ENCODE measurements at places on chromosomes 7 and 10.
A peak's percentile ranks its signal among the peaks of the same experiment; 100 is the strongest.

- no peak for DNase-seq
Observed at GRCh38 chr10:109880886-109881768, 42.2 kb downstream of the XPNPEP1 start.

GRCh38 chr10:5557799-5558771, 33.3 kb downstream of the CALML3 start:
- no peak for DNase-seq

GRCh38 chr10:78411716-78412115, 378.1 kb downstream of the RPS24 start:
- DNase-seq, result no peak

GRCh38 chr7:155183655-155184054, 113.5 kb downstream of the HTR5A start:
- no peak for DNase-seq

- DNase-seq, result no peak
Observed at GRCh38 chr7:26779978-26780595, 84.3 kb downstream of the SKAP2 start.

DNA sequence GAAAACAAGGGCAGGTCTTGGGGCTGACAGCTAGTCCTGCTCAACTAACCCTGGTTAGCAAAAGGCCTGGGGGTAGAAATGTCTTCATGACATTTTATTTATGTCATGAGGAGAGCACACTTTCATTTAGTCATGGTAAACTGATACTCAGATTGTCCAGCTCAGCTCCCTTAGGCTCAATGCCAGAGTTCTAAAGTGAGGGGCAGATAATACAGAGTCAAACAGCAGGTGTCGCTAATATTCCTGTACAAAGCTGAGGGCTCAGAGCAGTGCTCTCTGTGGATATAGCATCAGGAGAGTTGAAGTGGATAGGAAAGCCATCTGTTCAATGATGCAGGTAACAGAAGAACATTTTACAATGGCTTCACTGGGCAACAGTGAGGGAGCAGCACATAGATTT, 26.8 kb upstream of the CALCR start:
- DNase-seq, result no peak

DNA sequence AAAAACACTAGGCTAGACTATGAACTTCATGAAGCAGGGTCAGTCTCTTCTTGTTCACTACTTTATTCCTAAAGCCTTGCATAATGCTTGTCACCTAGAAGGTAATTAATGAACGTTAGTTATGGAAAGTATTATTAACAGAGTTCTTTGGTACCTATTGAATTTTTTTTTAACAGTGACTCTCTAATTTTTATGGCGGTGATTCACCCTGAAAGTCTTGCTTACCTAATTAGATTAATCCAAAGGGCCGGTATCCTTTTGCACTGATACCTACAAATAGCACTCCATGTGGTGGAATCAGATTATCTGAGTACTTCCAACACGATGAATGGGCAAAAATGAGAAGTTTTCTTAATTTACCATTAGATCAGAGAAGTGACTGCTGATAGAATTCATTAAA, 31.7 kb downstream of the STAM start:
- peak; percentile 46 for DNase-seq

DNA sequence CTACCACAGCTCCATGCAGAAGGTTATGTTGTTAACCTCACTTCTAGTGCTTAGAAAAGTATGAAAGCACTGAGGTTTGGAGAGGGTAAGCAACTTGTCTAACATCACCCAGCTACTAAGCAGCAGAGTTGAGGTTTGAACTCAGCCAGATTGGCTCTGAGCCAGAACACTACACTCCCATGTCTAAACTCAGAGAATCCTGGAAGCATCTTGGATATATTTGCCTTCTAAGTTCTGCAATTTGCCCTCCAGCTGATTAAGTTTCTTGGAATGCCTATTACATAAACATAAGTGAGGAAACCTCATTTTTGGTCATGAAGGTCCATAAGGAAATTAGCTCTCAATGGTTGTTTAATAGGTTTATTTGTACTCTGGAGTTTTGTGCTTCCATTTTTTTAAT, 78.1 kb upstream of the PHYHIPL start:
- DNase-seq, result no peak

- DNase-seq, result peak; percentile 55
Observed at GRCh38 chr10:124744102-124745050, at the start of gene FAM53B. Gene FAM53B (minus strand): TSS chr10:124744378. CDS start chr10:124706713, 37,665 bp downstream.

DNA sequence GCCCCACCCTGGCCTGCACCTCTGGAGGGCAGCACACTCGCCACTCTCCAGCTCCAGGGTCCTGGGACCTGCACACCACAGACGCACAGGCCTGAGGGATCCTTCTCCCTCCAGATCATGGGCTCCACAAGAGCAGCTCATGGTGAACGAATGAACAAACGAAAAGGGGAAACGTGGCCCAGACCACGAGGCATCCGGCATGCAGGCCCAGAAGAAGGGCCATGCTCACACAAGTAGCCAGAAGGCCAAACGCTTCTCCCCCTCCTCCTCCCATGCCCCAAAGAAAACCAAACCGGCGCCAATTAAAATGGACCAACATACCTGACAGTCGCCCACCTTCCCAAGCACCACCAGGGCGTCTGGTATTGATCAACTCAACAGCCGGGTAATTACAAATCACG, 30.4 kb downstream of the MAD1L1 start:
- no peak for DNase-seq

DNA sequence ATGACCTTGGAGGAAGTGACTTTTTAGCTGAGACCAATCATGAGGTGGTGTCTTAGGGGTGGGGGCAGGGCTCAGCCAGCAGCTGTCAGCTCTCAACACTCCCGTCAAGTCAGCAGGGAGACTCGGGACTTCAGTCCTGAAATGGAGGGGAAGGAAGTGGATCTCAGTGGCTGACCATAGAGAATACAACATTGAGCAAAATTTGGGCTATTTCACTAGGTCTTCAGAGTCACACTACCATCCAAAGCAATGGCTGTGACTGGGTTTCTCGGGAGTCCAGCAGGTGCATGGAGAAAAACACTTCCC, 16.8 kb upstream of the GIMAP6 start:
- DNase-seq, result no peak

GRCh38 chr10:124058346-124059003, 34.9 kb downstream of the CHST15 start:
- DNase-seq, result no peak

GRCh38 chr7:135706858-135707569, 21.0 kb downstream of the SLC13A4 start:
- DNase-seq, result no peak

DNA sequence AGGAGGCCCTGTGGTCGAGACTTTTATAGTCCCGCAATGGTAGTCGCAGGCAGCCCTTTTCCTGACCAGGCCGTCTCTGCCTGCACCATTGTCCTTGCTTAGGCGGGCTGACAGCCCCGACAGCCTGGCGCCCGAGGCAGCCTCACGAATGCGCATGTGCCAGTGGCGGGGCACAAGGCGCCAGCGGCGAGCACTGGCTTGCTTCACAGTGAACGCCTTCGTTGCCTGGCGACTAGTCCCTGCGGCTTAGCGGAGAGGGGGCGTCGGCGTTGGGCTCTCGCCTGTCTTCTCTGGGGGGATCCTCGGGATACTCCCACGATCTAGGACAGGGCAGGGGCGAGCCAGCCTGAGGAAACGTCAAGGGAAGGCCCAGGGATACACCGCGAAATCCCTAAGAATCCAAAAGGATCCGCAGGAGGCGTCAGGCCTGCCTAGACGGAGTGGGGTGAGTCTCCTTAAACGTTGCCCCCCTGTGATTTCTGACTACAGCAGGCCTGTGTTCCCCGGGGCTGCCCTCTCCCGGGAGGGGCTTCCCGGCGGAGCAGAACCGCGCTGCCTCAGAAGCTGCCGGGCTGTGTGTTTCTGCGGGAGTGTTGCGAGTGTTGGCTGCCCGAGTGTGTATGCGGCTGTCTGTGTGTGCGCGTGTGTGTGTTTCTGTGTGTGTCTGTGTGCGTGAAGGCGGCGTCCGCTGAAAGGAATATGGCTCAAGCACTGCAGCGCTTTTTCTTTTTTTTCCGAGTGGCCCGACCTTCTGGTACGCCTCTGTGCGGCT, 20.5 kb upstream of the ZNF273 start:
- no peak for DNase-seq

DNA sequence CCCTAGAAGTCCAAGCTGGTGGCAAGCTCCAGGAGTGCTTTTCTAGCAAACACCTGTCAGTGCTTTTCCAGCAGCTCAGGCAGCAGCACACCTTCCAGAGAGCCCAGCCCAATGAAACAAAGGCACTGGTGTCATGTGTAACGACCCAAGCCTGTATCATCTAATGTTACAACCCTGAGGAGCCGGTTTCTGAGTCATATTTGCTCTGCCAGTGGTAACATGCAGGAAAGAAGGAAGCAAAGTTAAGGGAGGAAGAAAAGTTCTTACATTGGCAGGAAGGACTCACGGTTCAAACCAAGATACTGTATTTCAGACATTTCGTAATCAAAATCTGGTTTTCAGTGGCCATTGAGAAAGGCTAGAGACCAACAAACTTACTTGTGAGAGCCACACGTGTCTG, at the start of gene ANKRD22:
ANKRD22 (minus strand) TSS at position 139 of the 400 bp plus-strand sequence. CDS start 237 bp downstream, outside the sequence.
- DNase-seq, result peak; percentile 78

GRCh38 chr10:62749093-62749683, 55.3 kb upstream of the ADO start:
- DNase-seq, result no peak

DNA sequence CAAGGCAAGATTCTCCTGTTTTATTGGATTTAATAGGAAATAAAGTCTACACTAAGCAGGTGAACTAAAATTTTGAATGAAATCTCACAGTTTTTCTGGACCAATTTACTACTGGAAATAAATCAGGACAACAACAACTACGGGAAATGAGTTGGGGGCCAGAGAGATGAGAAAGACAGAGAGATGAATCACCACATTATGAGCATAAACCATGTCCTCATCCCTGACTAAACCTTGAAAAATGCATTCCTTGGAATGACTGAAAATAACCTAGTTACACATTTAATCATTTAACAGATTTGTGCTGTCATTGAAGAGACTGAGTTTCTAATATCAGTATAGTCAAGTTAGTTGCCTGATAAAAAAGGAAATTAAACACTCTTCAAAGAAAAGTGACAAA, 608.4 kb upstream of the KCND2 start:
- peak; percentile 71 for DNase-seq

DNA sequence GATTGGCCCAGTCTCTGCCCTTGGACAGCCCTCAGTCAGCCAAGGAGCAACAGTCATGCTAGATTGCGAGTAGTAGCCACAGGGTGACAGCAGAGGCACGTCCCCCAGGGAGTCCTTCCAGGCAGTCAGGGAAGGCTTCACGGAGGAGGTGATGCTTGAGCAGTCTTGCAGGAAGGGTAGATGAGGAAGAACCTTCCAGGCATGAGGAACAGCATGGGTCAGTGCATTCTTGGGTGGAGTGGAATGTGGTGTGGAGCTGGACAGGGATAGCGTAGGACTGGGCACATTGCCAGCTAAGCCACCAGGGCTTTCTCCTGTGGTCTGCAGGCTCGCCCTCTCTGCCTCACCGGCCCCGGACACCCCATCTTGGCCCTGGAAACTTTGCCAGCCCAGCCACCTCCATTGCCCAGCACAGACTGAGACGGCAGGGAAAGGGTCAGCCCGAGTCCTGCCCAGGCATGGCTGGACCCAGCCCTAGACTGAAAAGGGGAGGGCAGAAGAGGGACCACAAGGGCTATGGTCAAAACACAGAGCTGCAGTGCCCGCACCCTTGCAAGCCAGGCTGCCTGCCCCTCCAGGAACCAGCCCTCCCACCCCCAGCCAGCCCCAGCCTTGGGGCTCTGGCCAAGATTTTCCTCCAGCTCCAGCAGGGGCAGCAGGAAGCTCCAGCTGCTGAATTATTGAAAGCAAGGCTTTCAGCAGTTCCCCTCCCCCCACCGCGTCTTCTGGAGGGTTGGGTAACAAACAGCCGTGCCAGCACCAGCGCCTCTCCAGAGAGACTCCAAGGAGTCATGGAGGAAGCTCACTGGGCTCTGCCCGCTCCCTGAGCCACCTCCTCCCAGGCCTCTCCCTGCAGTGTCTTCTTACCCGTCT, 18.7 kb downstream of the SRRM3 start:
- DNase-seq, result peak; percentile 78

- no peak for DNase-seq
Observed at GRCh38 chr7:81503336-81503735, 266.5 kb downstream of the HGF start.

DNA sequence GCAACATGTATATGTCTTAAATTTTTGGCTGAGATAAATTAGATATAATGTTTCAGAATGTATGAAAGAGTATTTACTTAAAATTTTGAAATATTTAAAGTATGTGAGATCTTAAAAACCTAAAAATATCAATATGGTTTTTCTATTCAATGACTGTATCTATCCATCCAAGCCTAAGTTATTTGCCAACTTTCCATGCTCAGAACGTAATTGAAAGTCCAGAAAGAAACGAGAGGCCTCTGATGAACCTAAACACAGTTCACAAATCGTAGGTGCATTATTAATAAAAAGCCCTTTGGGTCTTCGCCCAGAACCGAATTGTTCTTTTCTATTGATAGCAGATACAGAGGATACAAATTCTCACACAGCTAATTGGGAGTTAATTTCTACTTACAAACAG, 6.5 kb downstream of the SVIL start:
- DNase-seq, result no peak

DNA sequence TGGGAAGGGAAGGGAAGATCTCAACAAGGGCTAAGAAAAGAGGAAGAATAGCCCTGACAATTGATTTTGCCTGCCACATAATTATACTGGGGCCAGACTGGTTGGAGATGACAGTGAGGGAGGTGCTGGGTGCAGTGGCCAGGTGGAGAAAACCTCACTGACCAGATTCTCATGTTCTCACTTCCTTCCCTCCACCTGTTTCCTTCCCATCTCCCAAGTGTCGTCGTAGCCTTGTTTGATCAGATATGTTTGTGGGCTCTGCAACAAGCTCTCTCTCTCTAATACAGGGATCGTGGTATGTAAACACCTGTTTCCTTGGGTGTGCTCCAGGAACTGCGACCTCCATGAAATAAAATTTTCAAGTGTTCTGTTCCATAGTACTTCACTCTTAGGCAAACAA, 60.2 kb downstream of the VCL start:
- no peak for DNase-seq

DNA sequence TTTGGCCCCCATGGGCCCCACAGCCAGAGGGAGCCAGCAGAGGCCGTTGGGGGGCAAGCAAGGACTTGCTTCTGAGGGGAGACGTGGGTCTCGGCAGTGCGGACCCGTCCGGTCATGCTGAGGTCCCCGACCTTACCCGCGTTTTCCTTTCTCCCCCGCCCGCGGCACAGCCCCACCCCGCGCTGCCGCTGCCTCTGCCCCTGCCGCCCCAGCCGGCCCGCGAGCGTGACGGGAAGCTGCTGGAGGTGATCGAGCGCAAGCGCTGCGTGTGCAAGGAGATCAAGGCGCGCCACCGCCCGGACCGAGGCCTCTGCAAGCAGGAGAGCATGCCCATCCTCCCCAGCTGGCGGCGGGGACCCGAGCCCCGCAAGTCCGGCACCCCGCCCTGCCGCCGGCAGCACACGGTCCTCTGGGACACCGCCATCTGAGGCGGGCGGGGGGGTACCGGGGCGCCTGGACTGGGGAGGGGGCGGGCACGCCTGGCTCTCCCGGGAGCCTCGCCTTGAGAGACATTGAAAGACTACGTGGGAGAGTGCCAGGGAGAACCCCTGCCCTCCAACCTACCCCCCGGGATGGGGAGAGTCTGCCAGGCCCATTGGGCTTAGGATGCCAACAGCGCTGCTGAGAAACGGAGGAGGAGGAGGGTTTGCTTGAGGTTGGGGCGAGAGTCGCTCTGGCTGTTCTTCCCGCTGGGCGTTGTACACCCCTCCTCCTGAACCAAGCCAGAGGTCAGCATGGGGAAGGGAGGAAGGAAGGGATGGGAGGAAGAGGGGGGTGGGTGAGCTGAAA, 9.9 kb downstream of the NYAP1 start:
- DNase-seq, result no peak

All from NCI-H226 (cell line).